ENCODE measurements at places on chromosomes 11 and 22.

- no peak for DNase-seq
Observed at GRCh38 chr11:124938206-124938765, 2.4 kb upstream of the HEPACAM start.

GRCh38 chr11:7115780-7116179 lies 27.0 kb downstream of the RBMXL2 start:
- no peak for DNase-seq

DNA sequence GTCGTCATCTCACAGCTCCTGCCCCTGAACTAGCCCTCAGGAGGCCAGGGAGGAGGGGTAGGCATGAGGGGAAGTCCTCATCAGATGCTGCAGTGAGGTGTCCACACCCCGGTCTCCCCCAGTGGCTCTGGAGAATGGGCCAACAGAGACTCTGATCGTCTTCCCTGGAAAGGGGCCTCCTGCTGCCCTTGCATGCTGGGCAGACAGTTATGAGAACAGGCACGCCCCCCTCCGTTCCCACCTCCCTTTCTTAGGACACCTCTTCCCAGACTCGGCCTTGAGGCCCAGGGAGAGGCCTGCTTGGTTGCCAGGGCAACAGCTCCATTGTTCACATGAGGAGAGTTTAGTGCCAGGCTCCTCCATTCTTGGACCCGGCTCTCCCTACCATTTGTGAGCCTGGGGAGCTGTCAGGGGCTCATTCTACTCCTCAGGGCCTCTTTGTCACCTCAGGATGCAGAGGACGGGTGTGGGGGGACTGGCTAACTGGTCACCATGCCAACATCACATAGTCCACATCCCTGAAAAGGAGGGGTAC lies 157.7 kb downstream of the TTC17 start:
- DNase-seq = no peak

GRCh38 chr11:17765356-17766072 lies 30.9 kb downstream of the KCNC1 start:
- DNase-seq = no peak

- no peak for DNase-seq
Observed at GRCh38 chr11:3051196-3052108, 5.8 kb downstream of the CARS1 start.

- no peak for DNase-seq
Observed at GRCh38 chr11:113974741-113975470, at the start of gene HTR3A. HTR3A (plus strand) TSS chr11:113975108; CDS start chr11:113975326, 218 bp downstream.

GRCh38 chr11:12675951-12676711 lies 1.9 kb downstream of the TEAD1 start:
- no peak for DNase-seq

DNA sequence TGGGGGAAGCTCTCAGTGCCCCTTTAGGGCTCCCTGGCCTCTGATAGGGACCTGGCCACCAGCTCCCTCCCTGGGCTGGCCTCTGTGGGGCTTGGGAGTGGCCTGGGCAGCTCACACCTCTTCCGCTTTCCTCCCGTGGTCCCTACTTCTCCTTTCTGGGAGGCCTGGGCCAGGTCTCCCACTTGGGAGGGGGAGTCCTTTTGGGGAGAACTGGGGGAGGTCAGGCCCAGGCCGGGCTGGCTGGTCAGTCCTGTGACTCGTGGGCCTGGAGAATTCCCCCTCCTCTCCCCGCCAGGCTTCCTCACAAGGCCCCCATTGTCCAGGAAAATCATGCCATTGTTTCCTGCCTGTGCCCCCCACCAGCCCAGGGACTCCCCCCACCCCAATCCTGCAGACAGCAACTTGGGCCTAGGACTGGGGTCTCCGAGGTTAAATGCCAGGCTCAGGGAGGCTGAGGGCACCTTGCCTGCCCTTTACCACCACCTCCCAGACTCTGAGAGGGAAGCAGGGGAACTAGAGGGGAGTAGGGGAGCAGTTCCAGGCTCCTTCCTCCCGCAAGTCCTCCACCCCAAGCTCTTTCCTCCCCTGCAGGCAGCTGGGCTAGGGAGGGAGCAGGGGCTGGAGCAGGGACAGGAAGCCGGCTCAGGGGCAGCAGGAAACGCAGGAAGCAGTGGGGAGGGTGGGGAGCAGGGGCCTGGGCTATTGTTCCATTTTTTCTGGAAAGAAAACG lies 2.8 kb downstream of the MAP3K11 start:
- no peak for DNase-seq

GRCh38 chr11:118343981-118344515 lies at the start of gene CD3G:
CD3G (plus strand) TSS chr11:118344344; CDS start chr11:118344424, 80 bp downstream.
- peak; percentile 78 for DNase-seq

GRCh38 chr22:46656856-46657654 lies 36.9 kb downstream of the GRAMD4 start:
- no peak for DNase-seq

GRCh38 chr11:69335007-69335780 lies 41.2 kb downstream of the MYEOV start:
- DNase-seq = no peak

DNA sequence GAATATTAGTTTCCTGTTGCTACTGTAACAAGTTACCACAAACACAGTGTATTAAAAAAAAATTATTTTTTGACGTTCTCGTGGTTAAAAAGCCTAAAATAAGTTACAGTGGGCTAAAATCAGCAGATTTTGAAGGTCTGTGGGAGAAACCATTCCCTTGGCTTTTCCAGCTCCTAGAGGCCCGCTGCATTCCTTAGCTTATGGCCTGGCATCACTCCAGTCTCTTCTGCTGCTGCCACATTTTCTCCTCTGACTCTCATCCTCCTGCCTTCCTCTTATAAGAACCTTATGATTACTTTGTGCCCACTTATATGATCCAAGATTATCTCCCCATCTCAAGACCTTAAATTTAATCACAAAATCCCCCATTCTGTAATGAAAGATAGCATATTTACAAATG lies 392.7 kb downstream of the GUCY1A2 start:
- no peak for DNase-seq

- DNase-seq = no peak
Observed at GRCh38 chr11:62322524-62322923, 14.7 kb upstream of the ASRGL1 start.

DNA sequence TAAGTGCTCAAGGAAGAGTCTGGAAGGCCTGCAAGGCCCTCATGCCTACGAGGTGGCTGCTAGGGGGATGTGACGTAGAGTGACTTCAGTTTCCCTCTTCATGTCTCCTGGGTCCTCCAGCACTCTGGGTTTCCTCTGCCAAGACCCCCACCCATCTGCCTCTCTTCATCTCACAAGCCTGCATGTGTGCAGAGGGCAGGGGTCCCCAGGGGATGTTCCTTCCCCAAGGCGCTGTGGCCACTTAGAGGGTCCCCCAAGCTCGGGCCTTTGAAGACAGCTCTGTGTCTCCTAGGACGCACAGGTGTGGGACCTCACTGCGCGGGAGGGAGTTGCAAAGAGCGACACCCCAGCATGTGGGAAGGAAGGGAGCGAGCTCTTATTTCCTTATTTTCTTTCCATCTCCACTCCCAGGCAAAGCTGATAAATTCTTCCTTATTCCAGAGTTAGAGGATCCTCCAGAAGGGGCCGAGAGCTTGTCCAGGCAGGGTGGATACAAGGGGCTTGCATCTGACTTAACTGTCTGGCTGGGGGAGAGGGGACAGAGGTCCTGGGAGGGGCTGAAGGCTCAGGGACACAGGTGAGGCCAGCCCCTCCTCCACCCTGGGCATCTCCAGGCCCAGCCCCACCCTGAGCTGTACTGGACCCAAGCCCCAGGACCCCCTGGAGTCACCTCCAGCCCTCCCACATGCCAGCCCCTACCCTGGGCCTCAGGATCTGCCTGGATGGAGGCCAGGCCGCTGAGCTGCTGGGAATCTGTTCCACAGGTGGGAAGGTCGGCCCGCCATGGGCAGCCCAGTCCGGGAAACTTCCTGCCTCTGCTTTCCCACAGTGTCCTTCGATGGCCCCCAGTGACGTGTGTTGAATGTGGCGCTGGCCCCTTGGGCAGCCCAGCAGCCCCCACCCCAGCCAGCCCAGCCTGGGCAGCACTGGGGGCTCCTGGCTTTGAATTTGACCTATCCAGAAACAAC lies 59.7 kb upstream of the KCNQ1OT1 start:
- no peak for DNase-seq

DNA sequence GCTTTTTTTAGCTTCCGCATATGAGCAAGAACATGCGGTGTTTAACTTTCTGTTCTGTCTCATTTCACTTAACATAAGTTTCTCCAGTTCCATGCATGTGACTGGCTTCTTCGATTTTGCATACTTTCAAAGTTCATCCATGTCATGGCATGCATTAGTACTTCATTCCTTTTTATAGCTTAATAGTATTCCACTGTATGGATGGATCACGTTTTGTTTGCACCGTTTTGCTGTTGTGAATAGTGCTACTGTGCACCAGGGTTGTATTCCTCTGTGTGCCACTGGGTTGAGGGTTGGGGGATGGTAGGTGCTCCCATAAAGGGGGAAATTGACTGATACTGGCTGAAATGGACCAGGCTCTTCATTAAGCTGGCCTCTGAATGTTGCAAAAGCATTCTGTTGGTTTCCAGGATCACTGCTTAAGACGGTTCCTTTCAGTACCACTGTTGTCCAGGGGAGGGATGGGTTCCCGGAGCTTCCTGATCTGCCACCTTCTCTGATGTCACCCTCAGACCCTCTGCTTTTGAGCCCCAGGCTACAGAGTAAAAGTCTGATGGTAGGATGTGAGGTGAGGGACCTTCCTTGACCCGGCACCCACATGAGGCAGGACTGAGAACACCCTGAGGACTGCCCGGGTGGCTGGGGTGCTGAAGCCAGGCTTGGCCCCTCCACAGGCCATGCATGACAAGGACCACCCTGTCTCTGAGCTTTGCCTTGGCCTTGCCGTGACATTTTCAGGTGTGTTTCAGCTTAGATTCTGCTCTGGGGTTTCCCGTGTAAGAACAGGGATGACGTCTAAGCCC lies 24.4 kb downstream of the DGCR6L start:
- DNase-seq = no peak

DNA sequence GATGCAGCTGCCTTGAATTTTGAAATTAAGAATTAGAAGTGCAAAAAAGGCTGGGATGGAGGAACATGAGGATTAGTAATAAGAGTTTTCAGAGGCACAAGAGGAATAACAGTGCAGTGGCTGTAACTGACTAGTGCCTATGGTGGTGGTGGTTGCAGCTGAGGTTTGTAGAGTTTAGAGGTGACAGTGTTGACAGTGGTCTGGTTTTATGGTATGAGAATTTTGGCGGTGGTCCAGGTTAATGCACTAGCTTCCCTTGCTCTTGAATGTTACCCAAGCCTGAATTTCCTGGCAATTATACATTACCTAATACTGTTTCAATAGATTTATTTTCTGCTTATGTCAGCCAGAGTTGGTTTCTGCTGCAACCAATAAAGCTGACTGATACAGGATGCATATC lies 112.8 kb upstream of the C11orf87 start:
- DNase-seq = no peak

GRCh38 chr11:19559746-19560145 lies 152.9 kb upstream of the NAV2 start:
- no peak for DNase-seq

Data from activated CD4-positive, alpha-beta T cell treated with anti-CD3 and anti-CD28 coated beads, Interleukin-2, amount 50 U/mL, for 1 hour (primary cell).